GM23338 (cell line): ENCODE measurements at places on chromosomes 1 and 21. TPM values are rescaled to one million over a fixed set of nuclear protein-coding genes. Genes with fewer than 3 reads are reported as not detected.

Gene PDC
- polyA plus RNA-seq: not detected in 2 replicates

Gene TRPM2
- 0.50 and 0.53 TPM in 2 replicates for polyA plus RNA-seq

Gene DNM3
- polyA plus RNA-seq: 4.2 and 5.2 TPM in 2 replicates

Gene TSPAN2
- 9.4 and 11.2 TPM in 2 replicates for polyA plus RNA-seq

Gene TMEM54
- polyA plus RNA-seq: 8.8 and 11.2 TPM in 2 replicates

Gene FCMR
- polyA plus RNA-seq: 0.43 and 0.84 TPM in 2 replicates
